Naive thymus-derived CD4-positive, alpha-beta T cell (primary cell): ENCODE measurements at places on chromosomes 12 and 14.
A peak's percentile ranks its signal among the peaks of the same experiment; 100 is the strongest.

- no peak for DNase-seq
Observed at GRCh38 chr12:99195474-99195873, 452.1 kb upstream of the GARIN6 start.

DNA sequence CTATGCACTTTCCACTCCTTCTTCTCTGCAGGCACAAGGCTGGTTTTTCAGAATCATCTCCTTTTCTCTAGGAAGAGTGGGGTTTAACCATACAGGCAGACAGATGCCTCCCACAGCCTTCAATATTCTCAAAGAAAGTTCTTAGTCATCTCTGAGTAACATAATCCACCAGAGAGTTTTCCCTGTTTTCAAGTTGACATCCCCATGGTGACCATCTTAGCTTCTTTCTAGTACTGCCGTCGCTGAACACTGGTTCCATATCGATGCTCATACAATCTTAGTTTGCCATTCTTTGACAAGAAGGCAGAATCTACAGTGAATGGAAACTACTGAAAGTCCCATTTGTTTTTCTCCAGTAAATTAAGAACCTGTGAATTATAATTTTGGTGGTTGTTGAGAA is 28.6 kb downstream of the TPH2 start:
- DNase-seq: no peak

- no peak for DNase-seq
Observed at GRCh38 chr12:15230751-15231150, 9.5 kb upstream of the RERG start.

DNA sequence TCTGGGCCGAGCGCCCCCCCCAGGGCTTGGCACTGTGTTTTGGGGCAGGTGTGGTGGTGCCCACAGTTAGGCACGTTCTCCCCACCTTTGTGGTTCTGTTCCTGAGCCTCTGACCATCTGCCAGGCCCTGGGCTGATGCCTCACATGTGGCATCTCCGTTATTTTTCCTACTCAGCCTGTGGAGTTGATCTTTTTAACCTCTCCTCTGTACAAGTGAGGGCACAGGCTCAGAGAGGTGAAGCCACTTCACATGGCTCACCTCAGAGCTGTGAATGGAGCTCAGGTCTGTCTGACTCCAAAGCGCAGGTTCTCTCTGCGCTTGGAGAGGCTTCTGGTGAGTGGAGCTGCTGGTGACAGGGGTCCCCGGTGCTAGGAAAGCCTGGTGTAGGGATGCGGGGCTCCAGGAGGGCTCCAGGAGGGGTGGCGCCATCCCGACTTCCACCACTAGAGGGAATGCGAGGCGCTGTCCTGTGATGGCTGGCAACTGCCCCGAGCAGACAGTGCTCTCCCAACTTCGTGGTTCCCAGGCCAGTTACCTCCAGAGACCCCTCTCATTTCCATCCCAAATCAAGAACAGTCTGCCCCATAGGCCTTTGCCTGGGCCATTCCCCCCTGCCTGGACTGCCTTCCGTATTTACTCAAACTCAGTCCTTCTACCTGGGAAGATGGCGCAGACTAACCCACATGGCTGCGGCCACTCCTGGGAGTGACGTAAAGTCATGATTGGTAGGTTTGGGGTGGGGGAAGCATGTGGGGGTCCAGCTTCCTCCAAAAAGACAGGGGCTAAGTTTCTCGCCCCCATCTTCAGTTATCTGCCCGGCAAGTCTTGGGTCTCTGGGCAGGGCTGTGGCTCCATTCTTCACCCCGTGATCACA is 9.9 kb downstream of the BCL7A start:
- no peak for DNase-seq

- peak; percentile 26 for DNase-seq
Observed at GRCh38 chr14:103385929-103386712, 906 bp downstream of the MARK3 start.

DNA sequence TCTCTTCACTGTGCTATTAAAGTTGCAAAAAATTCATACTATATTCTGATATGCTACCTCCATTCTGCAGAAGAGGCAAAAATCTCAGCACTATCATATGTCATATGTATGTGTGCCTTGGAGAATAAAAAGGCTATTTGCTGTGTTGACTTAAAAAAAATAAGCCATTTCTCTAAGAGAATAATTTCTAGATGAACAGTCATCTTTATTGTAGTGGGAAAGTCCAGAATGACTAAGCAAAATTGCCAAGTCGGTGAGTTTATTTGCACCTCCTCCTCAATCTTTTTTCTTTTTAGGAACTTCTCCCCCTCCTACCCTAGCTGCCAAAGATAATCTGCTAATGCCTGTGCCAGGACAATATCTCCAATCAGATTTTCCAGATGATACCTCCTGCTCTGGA is 353.8 kb upstream of the FAR2 start:
- no peak for DNase-seq

DNA sequence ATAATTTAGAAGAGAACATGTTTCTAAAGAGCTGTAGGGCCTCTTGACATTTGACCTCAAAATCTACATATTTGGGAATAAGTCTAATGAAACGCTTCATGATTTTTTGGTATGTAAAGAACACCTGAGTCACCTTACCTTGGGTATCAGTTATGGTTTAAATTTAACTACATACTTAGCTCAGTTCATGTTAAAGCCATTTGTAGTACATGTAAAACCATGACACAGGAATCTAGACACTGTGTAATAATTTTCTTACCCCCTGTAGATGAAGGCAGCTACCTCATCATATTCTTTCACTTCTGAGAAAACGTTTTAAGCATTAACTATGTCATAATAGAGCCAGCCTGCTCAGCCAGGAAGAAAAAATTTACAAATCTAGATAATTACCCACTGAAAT is 105.8 kb upstream of the CPNE8 start:
- no peak for DNase-seq

DNA sequence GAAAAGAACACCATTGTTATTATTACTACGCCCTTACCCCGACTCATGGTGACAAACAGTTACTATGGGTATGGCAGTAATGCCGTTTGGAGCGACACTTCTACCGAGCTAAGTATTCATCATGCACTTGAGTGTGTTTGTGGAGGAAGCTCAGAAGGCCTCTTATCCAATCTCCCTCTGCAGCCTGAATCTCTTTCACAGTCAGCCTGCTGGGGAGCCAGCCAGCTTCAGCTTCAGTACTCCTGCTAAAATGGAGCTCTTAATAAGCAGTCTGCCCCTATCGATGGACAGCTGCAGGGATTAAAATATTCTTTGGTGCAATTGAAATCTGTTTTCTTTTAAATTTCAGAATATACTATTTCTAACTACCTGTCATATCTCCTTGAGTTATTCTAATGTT is 24.7 kb upstream of the ATP5MC2 start:
- DNase-seq: no peak

- no peak for DNase-seq
Observed at GRCh38 chr12:65808580-65808979, 15.7 kb upstream of the HMGA2 start.

DNA sequence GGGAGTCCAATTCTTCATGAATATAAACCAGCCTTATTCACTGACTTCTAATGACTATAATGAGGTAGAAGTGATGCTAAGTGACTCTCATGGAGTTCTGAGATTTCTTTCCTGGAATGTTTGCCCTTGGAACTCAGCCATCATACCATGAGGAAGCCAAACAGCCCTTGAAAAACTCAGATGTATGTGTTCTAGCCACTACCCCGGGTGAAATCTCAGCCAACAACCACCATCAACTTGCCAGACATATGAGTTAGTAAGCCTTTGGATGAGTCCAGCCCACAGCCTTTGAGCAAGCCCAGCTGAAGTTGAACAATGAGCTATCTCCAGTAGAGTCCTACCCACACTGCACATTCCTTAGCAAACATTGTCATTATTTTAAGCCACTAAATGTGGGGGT is 149.5 kb downstream of the SLC6A15 start:
- no peak for DNase-seq

DNA sequence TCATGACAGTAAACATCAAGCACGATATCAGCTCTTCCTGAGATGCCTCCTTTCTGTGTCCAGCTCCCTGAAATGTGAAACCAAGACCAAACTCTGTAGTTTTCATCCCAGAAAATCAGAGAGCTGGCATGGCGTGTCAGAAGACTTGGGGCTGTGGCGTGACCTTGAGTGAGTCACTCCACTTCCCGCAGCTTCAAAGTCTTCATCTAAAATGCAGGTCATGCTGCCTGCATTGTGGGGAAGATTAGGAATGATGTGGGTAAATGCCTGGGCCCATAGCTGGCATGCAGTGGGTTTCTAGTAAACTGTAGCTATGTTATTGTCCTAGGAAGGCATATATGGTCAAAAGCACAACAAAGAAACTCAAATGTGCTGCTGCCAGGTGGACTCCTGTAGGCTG is 28.8 kb downstream of the OAS2 start:
- DNase-seq: no peak

- no peak for DNase-seq
Observed at GRCh38 chr14:53735916-53736315, 220.7 kb downstream of the BMP4 start.

- DNase-seq: no peak
Observed at GRCh38 chr12:704516-705242, 41.4 kb upstream of the NINJ2 start.

- DNase-seq: no peak
Observed at GRCh38 chr12:116954710-116955381, 44.1 kb downstream of the FBXW8 start.

GRCh38 chr14:97456462-97456861 is 659.3 kb downstream of the VRK1 start:
- no peak for DNase-seq

DNA sequence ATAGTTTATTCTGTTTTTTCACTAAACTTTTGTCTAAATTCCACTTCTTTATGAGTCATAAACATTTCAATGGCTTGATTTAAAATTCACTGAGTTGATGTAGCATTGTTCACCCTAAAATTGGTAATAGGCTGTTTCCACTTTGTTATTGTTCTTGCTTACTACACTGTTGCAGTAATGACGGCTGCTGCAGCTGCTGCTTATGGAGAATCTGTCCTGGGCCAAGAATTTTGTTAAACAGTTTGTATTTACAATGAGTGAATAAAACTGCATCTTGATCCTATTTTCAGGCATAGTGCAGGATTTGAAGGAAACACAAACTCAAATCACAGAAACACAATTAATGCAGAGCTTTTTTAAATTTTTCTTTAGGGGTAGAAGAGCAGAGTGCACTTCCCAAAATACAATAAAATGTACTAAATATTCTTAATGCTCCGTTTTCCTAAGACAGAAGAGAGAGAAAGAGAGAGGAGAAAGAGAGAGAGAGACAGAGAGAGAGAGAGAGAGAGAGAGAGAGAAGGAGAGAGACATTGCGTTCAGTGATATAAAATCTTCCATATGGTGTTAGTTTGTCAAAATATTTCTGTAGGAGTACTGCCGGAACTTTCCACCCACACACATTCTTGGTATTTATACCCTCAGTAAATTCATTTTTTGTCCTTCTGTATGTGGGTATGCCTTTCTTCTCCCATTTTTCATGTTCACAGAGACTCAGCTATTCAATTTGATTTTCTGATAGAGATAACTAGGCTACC is 266.4 kb downstream of the LRFN5 start:
- no peak for DNase-seq

GRCh38 chr12:77334806-77335205 is 269.4 kb upstream of the E2F7 start:
- no peak for DNase-seq

GRCh38 chr14:90487031-90487430 is 90.2 kb downstream of the CALM1 start:
- DNase-seq: no peak

DNA sequence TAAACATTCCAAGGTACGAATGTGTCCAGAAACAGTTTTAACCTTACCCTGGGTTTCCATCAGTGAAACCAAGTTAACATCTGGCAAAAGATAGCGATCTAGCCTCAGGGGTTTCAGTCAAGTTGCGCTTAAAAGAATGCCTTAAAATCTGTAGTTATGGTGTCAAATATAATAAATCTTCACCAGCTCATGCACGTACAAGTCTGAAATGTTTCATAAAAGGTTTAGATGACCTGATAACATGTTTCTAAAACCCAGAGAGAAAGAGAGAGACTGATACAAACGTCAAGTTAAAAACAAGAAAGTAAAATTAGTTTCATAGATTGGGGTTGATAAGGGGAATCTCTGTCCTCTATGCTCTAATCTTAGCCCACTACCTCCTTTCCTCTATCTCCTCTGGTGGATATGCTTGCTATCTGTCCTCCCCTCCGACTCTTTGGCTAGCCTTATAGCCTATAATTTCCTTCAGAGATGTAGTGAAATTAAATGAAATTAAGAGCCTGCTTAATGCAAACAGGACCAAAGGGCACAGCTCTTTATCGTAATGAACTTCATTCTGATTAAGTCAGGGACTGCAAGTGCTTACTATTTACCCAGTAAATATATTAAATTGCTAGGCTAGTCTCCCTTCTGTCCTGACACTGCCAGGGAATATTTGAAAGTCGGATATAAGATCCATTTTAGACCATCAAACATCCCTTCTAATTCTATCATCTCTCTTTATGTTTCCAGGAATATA is 18.4 kb upstream of the FOS start:
- DNase-seq: no peak

DNA sequence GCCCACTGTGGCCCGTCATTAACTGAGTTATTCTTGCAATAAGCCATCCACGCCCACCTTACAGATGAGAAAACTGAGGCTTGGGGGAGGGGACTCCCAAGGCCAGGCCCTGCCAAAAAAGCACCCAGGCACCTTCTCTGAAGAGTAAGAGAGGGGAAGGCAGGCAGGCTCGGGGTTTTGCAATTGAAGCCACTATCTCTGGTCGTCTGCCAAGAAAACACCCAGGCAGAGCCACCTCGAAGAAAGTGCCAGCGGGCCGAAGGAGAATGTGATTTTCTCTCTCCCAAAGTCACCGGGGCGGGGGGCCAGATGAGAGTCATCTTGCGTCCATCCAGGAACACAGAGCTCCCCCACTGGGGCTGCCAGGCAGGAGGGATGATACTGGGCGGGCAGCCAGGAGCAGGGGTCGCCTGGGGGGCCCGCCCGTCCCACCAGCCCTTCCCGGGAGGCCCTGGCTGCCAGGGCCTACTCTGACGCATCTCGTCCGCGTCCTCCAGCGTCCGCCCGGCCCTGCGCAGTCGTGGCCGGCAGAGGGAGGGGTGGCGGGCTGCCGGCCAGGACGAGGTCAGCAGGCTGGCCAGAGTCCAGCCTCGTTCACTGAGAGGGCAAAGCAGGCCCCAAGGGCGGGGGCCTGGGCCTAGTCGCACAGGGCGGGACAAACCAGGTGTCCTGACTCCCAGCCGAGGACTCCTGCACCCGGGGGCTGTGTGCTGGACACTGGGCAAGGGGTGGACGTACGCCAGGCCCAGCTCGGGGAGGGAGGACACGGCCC is 74.3 kb downstream of the RFLNA start:
- DNase-seq: no peak

GRCh38 chr14:85481471-85481870 is 48.5 kb upstream of the FLRT2 start:
- no peak for DNase-seq

- DNase-seq: no peak
Observed at GRCh38 chr12:64737539-64737938, 21.7 kb downstream of the GNS start.
